ENCODE measurements at places on chromosomes 1 and 21.
A peak's percentile ranks its signal among the peaks of the same experiment; 100 is the strongest.

DNA sequence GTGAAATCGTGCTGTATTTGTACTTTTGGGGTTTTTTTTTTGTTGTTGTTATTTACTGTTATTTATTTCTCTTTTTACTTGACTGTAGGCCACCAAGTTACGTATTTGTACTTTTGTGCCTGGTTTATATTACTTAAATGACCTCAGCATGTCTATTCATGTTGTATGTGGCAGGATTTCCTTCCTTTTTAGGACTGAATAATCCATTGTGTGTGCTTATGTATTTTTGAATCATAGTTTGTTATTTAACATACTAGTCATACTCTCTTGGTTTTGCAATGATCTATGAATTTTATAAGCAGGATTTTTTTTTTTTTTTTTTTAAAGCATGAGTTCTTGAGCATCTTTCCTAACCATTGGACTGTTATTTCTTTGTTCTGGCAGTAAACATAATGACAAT is 51.2 kb downstream of the RNF2 start:
- no peak for DNase-seq

DNA sequence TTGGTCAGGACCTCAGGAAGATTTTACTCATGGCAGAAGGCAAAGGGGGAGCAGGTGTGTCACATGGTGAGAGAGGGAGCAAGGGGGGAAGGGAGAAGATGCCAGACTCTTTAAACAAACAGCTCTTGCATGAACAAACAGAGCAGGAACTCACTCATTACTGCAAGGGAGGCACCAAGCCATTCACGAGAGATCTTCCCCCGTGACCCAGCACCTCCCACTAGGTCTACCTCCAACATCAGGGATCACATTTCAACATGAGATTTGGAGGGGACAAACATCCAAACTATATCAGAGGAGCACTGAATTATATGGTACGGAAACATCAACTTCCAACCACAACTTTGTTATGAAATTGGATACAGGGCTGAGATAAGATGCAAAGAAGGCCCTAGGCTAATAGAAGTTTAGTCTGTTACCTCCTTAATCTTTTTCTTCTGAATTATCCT is 164.9 kb downstream of the ST6GALNAC3 start:
- DNase-seq = no peak

DNA sequence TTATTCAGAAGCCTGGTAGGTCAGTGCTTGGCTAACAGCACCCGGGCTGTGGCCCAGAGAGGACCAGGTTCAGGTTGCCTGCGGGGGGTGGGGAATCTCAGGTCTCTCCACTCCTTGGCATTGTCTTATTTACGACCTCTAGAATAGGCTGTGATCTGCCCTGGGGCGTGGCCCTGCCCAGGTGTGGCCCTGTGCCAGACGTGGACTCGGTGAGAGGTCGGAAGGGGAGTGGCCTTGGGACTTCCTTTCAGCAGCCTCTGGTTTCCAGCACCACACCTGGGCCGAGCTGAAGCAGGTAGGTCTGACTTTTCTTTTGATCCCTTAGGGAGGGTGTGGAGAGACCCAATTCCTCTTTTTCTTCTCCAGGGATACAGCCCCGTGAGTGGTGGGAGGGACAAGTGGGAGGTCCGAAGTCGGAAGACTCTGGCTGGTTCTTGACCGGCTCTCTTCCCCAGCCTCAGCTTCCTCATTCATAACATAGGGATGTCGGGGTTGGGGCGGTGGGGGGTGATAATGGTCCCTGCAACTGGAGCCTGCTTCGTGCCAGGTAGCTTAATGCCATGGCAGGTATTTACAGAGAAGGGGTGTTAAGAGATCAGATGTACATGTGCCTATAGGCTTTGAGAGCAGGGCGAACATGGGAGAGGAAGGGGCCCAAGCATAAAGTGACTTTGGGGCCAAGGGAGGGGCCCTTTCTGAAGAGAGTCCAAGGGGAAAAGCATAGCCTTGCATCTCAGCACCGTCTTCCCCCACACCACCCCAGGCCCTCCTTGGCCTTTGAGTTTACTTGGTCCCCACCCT is 16.5 kb downstream of the ACOT11 start:
- DNase-seq = no peak

DNA sequence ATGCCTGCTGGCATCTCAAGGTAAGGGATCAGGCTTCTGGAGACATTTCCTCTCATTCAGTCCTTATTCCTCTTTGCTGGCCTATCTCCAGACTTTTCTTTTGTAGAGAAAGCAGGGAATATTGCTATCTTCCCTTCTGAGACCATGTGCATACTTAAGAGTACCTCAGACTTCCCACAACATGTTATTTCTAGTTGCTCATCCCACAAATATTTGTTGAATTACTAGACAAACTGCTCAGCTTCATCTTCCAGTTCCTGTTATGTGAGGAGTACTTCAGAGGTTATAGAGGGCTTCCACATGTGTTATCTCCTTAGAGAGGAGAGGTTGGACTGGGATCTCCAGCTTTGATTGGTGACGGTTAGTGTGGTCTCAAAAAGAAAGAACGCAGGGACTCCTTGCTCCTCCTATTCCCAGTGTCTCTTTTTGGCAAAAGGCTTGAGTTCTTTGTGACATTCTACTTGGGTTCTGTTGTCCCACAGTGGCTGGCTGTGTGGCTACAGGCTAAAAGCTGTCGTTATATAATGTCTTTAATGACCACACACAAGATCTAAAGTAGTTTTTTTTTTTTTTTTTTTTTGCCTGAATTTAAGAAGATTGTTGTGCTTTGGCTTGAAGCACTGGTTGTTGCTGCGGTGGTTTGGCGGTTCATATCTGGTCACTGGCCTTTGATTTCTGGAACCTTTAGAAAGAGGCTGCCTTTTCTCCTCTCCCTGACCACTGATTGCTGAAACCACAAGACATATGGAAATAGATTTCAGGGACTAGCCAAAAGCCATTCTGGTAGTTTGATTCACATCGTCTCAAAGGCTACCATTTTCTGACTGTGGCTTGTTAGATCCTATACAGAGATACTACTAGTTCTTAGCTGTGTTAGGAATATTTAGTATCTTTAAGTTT is 78.7 kb downstream of the FGGY start:
- DNase-seq = peak; percentile 100

DNA sequence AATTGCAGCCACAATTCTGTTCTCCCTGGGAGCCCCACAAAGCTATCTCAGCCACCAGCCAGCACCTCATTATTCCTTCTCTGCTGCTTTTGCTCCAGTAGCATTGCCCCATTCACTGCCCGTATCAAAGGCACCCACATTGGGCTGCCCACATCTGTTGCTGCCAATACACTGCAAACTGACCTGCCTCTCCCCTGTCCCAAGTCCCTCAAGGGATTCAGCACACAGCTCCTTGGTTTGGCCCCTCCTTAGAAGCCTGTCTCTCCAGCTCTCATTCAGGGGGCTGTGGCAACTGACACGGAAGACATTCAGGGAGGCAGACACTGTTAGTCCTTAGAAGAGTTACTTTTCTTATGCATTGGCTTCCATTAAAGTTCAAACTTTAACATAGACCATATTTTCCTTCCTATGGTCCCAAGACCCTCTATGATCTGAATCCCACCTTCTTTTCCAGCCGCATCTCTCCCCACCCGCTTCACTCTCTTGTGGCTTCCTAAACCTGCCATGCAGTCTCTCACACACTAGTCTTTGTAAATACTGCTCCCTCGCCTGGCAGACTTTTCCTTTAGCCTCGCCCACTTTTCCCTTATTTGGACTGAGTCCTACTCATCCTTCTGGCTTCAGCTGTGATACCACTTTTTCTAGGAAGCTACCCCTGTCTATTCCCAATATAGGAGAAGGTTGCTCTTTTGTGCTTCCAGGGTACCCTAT is 19.3 kb upstream of the KLHDC8A start:
- no peak for DNase-seq

GRCh38 chr1:221871056-221871455 is 129.2 kb upstream of the DUSP10 start:
- no peak for DNase-seq

DNA sequence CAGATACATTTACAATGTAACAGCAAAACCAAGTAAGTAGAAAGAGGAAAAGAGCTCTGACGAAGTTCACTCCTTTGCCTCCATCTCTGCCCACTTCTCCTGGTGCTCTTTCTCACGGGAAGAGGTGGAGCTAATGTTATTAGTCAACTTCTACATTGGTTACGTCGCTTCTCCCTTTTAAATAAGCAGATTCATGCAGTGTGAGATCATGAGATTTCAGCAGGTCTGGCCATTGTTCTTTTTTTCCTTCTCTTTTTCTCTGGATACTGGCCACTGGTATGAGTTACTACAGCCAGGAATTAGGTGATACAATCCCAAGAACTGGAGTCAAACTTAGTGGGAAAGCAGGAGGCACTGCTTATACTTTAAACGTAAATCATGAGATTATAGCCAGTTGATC is 207.1 kb downstream of the AKT3 start:
- DNase-seq = peak; percentile 17

GRCh38 chr1:54812801-54813484 is 11.8 kb upstream of the TTC22 start:
- no peak for DNase-seq

DNA sequence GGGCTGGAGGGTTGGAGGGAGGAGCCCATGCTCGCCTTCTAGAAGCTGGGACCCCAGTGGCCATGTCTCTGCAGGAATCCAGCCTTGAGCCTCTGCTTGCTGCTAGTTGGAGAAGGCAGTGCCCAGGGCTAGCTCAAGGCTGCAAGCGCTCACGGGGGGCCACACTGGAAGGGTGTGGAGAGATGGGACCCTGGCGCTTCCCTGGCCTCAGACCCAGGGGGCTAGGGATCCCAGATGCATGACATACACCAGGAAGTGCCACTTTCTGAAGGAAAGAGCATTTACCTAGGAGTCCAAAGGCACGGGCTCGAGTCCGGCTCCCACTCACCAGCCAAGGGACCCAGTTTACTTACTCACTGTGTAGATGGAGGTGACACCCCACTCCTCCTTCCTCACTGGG is 32.6 kb downstream of the NENF start:
- no peak for DNase-seq

GRCh38 chr1:203178821-203179666 is 3.4 kb upstream of the MYBPH start:
- no peak for DNase-seq

DNA sequence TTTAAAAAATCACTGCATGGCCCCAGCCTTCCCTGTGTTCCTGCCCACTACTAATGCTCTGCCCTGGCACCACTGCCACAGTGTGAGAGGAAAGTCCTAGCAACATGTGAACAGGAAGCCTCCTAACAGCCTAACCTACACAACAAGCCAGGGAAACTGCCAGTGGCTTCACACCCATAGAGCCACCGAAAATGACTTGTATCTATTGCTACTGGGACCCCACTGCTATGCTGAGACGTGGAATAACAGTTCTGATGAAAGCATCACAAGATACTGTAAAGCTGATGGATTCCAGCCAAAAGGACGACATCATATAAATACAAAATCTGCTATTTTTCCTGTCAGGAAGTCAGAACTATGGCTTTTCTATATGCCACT is 74.9 kb downstream of the JAK1 start:
- no peak for DNase-seq

DNA sequence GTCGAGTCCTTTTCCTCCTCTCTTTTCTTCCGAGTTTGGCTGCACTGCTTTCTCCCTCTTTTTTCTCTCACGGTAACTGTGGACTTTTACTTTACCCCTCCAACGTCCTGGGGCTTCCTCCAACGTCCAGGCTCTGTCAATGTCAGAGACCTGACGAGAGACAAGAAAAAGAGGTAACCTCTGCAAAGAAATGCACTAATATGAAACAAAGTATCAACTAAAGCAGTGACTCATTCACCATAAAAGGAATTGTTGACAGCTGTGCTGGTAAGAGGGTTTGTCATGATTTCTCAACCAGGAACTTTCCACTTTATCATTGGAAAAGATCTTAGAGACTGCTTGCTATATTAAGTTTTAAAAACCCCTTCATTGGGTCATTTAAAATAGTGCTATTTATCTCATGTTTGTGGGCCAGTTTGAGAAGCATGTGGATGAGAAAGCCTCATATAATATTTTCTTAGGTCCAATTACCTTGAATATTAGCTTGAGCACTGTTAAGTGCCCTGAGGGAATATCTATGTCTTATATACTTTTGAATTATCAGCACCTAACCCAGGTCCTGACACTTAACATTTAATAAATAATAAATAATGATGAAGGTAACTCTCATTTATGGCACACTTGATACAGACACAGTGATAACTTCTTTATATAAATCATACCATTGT is at the start of gene GBP2:
Gene GBP2, minus strand, starts transcription at position 202 of the 668 bp plus-strand sequence. CDS start 4,148 bp downstream, outside the sequence.
- DNase-seq = peak; percentile 42

GRCh38 chr1:7298749-7299151 is 472.3 kb upstream of the VAMP3 start:
- DNase-seq = peak; percentile 30

DNA sequence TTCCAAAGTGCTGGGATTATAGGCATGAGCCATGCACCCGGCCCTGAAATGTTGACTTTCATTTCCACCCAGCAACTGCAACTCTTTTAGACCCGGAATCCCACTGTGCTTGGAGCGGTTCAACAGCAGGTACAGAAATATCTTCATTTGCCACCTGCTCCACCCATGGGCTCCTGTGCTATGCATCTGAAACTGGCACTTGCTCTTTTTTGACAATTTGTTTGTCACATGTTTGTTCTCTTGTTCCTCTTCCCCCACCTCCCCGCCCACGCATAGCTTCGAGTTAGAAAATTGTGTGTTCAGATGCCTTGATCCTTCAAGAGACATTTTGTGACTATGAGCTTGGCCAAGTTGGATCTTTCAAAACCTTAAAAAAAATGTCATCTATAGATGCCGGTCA is 2.4 kb upstream of the IFNLR1 start:
- no peak for DNase-seq

- DNase-seq = no peak
Observed at GRCh38 chr1:23838401-23838866, 13.2 kb upstream of the HMGCL start.

- DNase-seq = no peak
Observed at GRCh38 chr21:28604946-28605537, 387.6 kb downstream of the LTN1 start.

DNA sequence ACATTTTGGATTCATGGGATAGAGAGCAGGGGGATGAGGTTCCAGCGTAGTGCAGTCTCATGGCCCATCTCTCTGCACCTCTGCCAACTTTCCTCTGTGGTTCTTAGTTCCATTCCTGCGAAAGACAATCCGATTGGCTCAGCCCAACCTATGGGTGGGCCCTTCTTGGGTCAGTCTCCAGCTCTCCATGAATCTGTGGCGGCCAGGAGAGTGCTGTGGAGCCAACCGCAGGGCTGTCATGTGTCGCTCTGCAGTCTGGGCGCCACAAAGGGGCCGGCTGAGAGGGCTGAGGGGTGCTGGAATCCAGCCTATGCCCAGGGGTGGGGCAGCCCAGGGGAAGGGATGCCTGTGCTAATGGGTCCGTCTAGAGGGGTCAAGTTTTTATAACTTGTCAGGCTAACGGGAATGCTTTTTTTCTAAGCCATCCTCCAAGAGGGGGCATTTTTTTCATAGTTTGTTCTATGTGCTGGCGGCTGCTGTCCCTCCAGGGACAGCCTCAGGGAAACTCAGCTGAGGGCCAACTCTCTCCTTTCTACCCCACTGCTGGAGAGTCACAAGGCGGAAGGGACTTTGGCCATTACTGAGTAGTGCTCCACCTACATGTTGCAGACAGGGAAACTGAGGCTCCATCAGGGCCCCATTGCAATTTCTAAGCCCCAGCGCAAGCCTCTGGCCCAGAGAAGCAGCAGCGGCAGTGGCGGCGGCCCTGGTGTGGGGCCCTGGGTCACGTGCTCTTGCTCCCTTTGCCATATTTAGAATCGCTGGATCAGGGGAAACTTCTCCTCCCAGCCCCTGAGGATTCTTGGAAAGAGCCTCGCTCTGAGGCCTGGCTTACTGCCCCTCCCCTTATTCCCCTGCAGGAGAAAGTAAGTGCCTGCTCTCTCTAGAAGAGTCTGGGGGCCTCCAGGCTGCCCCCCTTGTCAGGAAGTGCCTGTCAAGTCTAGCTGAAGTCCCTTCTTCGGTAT is 23.4 kb downstream of the KCNQ4 start:
- no peak for DNase-seq

Measured in GM04503 (cell line).